ENCODE measurements at places on chromosomes 7 and 10.

DNA sequence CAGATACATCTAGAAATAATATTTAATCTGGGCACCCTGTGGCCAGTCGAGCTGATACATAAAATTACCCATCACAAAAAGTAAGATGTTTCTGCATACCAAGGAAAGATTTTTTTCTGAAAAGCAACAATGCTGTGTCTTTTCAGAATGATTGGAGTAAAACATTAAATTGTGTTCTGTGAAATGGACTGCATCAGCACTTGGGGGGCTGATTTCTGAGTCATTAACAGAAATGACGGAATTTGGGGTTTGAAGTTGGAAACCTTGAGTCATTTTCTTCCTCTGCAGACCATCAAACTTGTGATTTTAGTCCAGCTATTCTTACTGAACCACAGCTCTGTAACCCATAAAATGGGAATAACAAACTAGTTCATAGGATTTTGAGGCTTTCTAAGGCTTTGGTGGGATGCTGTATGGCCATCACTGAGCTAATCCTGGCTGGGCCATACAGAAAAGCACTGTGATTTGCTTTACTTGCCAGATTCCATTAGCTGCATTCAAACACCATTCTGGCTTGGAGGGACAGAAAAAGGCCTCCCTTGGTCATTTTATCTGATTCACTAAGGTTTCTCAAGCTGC lies 739.4 kb upstream of the IGFBP3 start:
- no peak for DNase-seq

GRCh38 chr7:86784765-86785164 lies 141.1 kb downstream of the GRM3 start:
- DNase-seq: no peak

DNA sequence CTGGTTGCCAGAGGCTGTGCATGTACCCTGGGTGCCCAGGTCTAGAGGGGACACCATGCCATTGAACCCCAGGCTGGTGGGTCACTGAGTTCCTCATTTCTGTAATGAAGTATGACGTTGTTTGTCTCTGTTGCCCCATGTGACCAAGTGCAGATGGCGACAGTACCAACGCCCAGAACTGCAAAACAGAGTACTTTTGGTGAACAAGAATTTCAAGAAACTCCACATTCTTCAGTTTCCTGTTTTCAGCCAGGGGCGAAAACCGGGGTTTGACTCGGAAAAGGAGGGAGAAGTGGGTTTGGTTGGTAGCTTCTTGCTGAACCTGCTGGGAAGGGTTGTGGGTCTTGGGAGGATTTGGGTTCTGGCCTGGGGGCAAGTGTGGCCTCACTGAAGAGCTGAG lies 18.2 kb downstream of the CYP17A1 start:
- no peak for DNase-seq

DNA sequence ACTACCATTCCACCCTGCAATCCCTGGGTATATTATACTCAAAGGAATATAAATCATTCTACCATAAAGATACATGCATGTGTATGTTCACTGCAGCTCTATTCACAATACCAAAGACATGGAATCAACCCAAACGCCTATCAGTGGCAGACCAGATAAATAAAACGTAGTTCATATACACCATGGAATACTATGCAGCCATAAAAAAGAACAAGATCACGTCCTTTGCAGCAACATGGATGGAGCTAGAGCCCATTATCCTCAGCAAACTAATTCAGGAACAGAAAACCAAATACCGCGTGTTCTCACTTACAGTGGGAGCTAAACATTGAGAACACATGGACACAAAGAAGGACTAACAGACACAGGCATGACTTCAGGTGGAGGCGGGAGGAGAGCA lies 138.3 kb downstream of the DYNC2I1 start:
- no peak for DNase-seq

DNA sequence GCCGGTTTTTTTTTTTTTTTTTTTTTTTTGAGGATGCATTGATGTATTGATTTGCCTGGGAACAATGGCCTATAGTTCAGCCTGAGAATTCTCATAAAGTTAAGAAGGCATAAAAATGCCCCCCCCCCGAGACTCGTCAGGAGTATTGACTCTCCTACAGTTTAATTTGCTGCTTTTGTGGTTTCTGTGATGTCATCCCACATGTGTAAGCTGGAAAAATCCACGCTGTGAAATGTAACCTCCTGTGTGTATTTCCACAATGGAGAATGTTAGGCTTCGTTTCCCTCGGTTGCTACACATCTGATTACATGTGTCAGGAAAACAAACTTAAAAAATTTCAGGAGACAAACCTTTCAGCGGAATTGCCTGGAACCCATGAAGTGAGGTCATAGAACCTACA lies 117.9 kb downstream of the FANK1 start:
- DNase-seq: no peak

DNA sequence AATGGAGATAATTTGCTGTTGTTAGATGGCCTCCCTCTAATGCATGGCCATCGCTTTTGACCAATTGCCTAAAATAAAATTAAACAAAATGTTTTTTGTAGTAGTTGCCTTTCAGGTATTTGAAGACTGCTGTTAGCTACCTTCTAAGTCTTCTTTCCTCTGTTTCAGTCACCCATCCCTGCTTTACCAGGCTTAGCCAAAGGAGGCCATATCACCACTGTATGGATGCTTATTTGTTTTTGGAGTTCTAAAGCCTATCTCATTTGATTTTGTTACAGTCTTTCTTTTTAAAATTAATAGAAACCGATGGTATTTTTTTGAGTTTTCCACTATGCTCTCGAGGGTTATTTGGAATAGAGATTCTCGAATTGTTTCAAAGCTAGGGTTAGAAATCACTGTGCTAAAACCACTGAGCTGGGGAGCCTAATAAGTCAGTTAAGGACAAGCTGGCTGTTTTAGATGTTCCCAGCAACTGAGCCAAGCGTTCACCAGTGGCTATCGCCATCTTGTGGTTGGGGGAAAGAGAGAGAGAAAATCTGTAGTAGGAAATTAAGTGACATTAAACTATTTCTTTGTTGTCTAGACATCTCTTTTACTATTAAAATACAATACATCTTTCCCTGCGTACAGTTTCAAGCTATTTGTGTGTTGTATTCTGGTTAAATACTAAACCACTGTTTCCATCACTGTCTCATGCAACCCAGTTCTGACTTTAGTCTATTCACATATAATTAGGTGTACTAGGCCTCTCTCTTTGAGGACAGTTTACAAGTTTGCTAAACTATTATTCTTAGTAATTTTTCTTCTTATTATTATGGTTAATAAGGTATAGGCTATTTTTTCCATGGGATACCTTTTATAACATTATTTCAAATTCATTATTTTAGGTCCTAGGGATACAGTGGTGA lies 52.2 kb downstream of the GPR158 start:
- DNase-seq: no peak

- DNase-seq: no peak
Observed at GRCh38 chr10:43419997-43420368, 11.0 kb upstream of the HNRNPF start.

DNA sequence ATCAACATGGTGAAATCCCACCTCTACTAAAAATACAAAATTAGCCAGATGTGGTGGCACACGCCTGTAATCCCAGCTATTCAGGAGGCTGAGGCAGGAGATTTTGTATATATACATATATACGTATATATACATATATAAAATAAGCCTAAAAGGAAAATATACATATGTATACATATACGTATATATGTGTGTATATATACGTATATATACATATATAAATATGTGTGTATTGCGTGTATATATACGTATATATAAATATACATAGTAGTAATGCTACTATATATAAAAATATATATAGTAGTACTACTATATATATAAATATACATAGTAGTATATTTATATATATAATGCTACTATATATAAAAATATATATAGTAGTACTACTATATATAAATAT lies 26.5 kb upstream of the PBLD start:
- no peak for DNase-seq

- no peak for DNase-seq
Observed at GRCh38 chr7:42210779-42211178, 26.2 kb downstream of the GLI3 start.

DNA sequence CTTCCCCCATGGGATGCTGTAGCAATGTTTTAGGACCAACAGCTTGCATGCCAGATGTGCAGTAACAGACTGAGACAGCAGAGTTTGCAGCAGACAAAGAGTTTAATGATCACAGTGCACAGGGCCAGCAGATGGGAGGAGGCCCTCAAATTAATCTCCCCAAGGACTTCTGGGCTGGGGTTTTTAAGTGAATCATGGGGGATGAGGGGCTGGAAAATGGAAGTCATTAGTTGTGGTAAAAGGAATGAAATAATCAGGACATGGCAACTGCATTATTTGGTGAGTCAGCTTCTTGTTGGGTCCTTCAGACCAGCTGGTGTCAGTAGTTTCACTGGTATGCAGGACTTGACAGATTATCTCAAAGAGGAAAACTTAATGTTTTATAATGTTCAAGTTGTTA lies 12.6 kb upstream of the NRBF2 start:
- DNase-seq: no peak

DNA sequence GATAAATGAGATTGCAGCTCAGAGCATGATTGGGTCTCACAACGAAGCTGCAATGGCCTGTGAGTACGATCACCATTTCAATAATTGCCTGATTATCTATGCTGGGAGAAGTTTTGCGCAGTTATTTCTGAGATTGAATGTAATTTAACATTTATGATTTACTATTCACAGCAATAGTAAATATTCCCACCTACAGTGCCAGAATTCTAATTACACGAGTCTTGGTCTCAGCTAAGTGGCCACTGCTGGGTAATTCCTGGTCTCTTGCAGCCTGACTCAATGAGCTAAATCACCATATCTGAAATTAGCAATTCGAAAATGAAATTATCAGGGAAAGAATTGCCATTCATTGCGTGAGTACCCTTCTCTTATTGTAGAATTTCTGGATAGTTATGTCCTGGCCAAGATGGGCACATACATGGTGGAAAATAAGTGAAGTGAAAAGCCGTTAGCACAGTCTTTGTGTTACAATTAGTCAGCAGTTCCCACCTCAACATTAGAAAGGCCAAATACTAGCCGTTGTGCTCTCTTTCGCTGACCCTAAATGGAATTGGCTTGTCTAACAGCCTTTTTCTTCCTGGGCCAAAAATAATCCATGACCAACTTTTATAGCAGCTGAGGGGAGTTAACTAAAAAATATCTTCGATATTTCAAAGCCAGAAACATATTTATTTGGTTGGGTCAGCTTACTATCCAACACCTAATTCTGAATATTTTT lies 681.0 kb upstream of the C7orf33 start:
- no peak for DNase-seq

GRCh38 chr10:50855015-50855414 lies 30.4 kb downstream of the A1CF start:
- DNase-seq: no peak

- DNase-seq: no peak
Observed at GRCh38 chr10:97025613-97026242, 160.0 kb downstream of the SLIT1 start.

DNA sequence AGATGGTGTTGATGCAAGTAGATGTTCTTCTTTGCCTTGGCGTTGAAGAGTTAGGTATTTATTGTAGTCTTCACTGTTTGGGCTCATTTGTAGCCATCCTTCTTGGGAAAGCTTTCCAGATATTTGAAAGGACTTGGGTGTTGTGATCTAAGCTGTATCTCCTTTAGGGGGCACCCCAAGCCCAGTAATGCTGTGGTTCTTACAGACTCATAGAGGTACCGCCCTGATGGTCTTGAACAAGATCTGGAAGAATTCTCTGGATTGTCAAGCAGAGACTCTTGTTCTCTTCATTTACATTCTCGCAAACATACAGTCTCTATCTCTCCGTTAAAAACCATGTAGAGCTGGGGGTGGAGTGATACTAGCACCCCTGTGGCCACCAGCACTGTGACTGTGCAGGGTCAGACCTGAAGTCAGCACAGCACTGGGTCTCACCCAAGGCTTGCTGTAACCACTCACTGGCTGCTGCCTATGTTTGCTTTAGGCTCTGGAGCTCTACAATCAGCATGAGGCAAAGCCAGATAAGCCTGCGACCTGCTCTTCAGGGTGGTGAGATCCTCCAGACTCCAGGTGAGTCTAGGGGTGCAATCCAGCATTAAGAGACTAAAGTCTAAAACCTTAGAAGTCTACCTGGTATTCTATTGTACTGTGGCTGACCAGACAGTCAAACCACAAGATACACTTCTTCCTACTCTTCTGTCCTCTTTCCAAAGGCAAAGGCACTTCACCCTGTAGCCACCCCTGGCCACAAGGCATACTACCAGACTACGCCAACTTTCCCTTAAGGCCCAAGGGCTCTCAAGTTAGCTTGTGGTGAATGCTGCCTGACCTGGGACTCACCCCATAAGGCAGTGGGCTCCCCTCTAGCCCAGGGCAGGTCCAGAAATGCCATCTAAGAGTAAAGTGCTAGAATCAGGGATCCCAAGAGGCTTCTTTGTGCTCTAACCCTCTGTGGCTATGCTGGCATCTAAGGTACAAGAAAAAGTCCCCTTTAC lies 209.7 kb upstream of the TMEM196 start:
- no peak for DNase-seq

DNA sequence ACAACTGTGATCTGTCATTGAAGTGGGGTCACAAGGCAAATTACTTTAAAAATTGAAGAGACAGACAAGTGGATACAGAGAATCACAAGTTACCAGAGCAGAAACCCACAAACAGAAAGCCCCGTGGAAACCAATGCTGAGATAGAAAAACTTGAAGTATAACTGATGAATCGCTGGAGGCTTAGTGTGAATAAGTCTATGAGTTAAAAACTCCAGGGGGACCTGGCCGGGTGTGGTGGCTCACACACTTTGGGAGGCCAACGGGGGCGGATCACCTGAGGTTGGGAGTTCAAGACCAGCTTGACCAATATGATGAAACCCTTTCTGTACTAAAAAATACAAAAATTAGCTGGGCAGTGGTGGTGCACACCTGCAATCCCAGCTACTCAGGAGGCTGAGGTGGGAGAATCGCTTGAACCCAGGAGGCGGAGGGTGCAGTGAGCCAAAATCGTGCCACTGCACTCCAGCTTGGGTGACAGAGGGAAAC lies 69.7 kb upstream of the ZNRF2 start:
- DNase-seq: no peak

GRCh38 chr10:120262857-120263547 lies 194.0 kb upstream of the PLPP4 start:
- DNase-seq: no peak

DNA sequence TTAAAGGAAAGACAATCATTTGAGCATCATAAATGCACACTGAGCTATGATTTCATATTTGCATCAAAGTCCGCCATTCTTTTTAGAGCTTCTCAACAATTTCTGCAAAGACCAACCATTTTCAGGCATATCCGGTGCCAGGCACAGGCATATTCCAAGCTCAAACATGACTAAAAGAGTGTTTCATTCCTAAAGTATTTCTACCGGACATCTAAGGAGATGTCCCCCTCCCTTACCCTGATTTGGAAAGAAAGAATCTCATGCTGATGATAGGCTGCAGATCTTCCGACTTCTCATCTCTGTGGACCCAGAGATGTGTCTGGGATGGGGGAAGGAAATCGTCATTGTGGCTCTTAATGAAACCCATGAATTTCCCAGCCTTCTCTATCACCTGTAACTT lies 600.5 kb upstream of the MGMT start:
- DNase-seq: no peak

- no peak for DNase-seq
Observed at GRCh38 chr10:43108951-43109350, 29.3 kb upstream of the CSGALNACT2 start.

GRCh38 chr10:119754936-119755335 lies 29.1 kb downstream of the INPP5F start:
- no peak for DNase-seq

- no peak for DNase-seq
Observed at GRCh38 chr10:131938681-131939080, 37.9 kb downstream of the PPP2R2D start.

- DNase-seq: no peak
Observed at GRCh38 chr7:87100326-87100725, 40.9 kb upstream of the ELAPOR2 start.
